ENCODE measurements at places on chromosomes 1 and 21. TPM values are rescaled to one million over a fixed set of nuclear protein-coding genes. Genes with fewer than 3 reads are reported as not detected.

DNA sequence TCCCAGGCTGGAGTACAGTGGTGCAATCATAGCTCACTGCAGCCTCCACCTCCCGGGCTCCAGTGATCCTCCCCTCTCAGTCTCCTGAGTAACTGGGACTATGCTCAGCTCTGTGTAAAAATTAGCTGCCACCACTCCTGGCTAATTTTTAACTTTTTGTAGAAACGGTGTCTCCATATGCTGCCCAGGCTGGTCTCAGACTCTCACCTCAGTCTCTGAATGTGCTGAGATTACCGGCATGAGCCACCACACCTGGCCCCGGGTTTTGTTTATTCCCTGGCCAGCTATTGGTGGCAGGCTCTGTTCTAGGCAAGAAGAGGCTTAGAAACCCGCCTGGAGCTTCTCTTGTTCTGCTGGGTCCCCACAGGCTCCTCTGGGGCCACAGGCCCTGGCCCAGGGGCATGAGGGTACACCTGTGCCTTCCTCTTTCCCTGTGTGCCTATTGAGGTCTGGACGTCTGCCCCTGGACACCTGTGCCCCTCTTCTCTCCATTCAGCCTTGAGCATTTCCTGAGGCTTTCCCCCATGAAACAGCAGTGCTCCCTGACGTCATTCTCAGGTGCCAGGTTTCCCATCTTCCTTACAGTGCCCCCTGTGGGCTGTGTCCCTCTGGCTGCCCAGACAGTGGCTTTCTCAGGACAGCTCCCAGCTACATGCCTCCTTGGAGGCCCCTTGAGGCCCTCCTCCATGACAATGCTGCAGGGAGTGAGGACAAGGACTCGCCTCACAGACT, 57.5 kb downstream of the PCP4 start:
- DNase-seq: no peak

The HES2 gene
- 5.9 TPM for total RNA-seq

DNA sequence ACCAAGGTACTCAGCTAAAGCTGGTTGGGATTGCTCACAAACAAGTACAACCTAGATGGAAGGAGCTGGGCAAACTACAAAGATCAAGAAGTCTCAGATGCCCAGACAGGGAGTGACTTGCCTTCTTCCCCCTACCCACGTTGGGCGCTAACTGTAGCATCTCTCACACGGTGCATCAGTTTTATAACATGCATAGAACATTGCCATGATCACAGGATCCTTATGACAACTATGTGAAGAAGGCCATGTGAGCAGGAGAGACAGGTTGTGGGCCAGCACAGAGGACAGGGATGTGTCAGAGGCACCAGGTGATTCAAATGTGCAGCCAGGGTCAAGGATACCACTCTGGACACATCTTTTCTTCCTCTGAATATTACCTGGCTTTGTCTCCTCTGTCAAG, 28.3 kb upstream of the CYP4B1 start:
- DNase-seq: no peak

DNA sequence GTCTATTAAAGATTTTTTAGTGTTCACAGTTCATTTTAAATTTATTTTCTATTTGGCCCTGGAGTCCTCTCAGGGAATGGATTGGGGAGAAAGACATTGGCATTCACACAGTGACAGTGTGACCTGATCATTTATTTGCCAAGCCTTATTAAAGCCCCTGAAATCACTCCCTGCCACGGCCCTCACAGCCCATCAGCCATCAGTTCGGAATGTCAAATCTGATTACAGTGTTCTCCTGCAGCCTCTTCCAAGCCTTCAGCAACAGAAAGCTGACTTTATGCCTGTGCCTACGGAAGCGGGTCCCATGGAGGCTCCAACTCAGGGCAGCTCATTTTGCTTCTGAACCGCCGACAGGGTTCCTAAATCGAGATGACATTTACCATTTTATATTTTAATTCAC, 451.2 kb downstream of the DSCAM start:
- DNase-seq: no peak

DNA sequence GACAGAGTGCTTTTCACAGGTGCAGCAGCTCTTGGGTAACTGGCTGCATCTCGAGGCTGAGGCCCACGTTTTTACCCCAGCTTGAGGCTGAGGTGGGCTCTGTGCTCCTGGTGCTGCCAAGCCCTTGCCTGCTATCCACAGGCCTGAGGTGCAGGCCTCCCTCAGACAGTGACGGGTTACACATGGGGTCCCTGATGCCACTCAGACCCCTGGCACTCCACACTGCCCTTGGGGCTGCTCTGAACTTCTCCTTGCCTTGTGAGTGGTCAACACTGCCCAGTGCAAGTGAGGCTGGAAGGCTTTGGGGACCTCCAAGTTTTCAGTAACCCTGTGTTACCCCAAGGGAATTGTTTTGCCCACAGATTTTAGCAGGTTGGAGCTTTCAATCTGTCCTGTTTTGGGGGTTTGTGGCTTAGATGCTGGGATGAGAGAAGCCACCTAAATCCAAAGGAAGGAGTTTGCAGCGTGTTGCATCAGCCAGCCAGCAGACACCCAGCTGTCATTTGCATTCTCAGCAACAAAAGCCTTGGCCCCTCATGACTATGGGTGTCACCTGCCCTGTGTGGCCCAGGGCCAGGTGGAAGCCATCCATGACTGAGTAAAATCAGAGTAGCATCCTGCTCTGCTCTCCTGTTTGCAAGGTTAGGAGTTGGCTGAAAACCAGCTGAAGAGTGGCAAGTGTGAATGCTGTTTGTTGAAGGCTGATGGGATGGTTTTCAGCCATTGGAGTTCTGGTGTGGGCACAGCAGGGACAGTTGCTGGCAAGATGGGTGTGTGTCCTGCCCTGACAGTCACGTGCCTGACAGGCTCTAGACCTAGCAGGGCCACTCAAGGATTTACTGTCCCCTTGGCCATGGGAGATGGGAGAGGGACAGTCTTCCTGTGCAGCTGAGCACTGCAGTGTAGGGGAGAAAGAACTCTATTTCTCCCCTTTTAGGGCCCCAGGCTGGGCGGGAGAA, 3.2 kb downstream of the RNF187 start:
- no peak for DNase-seq

The CRYAA gene
- total RNA-seq: not detected

DNA sequence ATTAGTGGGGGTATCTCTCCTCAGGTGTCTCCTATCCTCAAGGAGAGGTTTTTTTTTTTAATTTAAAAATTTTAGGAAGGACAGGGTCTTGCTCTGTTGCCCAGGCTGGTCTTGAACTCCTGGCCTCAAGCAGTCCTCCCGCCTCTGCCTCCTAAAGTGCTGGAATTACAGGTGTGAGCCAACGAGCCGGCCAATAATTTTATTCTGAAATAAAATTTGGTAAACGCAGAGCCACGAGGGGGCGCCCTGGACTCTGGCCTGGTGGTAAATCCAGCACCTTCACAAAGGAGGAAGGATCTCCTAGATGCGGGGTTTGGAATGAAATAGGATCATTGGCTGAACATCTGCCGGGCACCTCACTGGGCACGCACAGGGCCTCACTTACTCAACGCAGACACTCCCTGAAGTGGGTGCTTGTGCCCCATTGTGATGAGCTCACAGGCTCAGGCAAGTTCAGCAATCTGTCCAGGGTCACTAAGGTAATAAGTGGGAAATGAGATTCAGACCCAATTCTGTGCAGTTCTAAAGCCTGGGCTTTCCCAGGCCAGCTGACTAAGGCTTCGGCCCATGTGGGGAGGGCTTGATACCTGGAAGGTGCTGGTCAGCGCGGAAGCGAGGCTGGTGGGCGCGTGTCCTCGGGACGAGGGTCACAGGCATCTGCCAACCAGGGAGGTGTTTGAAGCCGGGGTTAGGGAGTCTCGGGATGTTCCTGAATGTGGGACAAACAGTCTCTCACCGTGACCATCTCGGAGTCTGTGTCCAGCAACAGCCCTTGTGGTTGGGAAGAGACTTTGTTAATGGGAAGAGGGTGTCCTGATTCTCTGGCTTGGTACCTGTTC, 32.7 kb upstream of the ETV3 start:
- no peak for DNase-seq

The CNR2 gene
- total RNA-seq: 0.10 TPM

The IFI16 gene
- 56.7 TPM for total RNA-seq

- DNase-seq: no peak
These were observed 14.9 kb downstream of the ZYG11A start for GRCh38 chr1:52857443-52857842.

DNA sequence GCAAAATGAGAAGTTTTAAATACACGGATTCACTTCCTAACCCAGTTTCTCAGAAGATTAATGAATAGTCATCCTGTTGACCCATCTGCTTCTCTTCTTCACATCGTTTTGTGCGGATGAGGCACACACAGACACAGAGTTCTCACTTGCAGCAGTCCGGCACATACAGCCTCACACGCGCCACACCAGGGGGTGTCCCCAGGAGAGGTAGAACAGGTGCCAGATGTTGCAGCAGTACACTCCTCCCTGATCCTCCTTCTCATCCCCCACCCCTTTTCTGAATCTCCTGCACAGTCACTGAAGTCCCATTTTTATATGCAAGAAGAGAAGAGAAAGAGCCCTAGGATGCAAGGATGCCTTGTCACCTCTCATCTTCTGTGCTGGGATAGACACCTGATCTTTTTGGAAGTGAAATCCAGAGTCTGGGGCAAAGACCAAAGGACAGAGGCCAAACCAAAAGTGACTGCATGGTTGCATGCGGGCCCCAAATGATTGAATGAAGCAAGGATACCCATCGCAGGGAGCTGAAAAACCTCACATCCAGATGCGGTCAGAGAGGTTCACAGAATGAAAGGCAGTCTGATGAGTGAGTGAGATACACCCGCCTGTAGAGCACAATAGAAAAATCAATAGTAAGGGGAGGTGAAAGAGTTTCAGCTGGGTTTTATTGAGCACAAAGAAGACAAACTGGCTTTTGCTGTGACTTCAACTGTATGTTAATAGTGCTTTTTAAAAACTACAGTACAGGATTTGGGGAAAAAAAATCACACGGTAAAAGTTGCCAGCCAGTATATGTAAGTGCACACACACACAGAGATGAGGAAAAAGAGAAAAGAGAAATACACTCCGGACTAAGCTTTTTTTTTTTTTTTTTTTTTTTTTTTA, 28.9 kb downstream of the PBX1 start:
- no peak for DNase-seq

DNA sequence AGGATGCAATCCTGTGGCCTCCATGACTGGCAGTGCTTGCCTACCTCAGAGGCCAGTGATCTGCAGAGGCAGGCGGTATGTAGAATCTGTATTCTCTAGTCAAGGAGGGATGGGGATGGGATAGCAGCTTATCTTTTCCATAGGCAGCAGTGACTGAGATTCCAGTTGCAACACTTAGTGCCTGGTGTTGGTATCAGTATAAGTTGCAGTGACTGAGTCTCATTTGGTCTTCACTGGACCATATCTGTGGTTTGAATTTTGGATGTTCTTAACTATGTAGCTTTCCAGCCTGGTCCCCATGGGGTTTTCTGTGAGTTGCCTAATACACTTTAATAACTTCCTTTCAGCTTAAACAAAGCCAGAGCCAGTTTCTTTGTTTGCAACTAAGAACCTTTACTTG, 16.5 kb downstream of the DYRK1A start:
- DNase-seq: no peak

- no peak for DNase-seq
These were observed 33.0 kb downstream of the PTPN14 start for GRCh38 chr1:214518361-214518760.

The C1orf159 gene
- 6.9 TPM for total RNA-seq

The FMO2 gene
- 2.0 TPM for total RNA-seq

GRCh38 chr1:100246738-100247137, 2.9 kb downstream of the DBT start:
- no peak for DNase-seq

- DNase-seq: no peak
These were observed 1.1 kb upstream of the SERBP1 start for GRCh38 chr1:67431156-67431765.

- DNase-seq: no peak
These were observed 143.8 kb downstream of the TGFB2 start for GRCh38 chr1:218488986-218489385.

The GBP6 gene
- total RNA-seq: 0.39 TPM

DNA sequence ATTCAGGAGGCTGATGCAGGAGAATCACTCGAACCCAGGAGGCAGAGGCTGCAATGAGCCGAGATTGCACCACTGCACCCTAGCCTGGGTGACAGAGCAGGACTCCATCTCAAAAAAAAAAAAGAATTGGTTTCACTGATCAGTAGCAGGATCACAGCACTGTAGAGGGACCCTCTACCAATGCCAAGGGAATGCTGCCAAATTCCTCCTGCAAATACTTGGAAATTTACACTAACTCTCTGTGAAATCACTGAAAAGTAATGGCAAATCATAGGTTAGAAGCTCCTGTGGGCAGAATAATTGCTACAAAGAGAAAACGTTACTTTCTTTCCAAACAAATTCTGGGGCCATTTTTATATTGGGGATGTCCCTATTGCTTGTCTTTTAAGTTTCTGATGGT, 6.7 kb upstream of the GPR25 start:
- DNase-seq: no peak

DNA sequence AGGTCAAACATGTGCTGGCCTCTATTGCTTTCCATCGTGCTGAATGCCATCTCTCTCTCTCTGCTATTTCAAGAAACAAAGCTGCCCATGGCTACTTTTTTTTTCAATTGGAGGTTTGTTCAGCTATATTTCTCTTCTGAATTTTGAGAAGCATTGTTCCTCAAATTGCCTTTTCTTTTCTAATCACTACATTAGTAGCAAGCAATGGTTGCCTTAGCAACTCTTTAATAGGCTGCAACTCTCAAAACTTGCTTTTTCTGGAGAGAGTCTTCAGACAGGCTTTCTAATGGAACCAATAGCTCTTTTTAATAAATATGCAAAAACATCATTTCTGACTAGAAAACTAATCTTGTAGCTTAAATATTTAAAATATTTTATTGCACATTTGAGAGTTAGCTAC, 439.0 kb downstream of the LRRIQ3 start:
- DNase-seq: no peak

GRCh38 chr1:42937141-42937696, 21.4 kb downstream of the SLC2A1 start:
- DNase-seq: no peak

- no peak for DNase-seq
These were observed 12.2 kb downstream of the ZNF697 start for GRCh38 chr1:119635811-119636390.

GRCh38 chr1:153795934-153796785, 21.0 kb downstream of the SLC27A3 start:
- no peak for DNase-seq

The KDM1A gene
- 76.7 TPM for total RNA-seq

The LCE1D gene
- 1.4 TPM for total RNA-seq

- no peak for DNase-seq
These were observed 630 bp downstream of the MTF2 start for GRCh38 chr1:93079685-93080141.

The CLDN14 gene
- total RNA-seq: 0.79 TPM

The SPATA45 gene
- 0.89 TPM for total RNA-seq

The OR2T2 gene
- total RNA-seq: not detected

- DNase-seq: no peak
These were observed 33.9 kb downstream of the TTC3 start for GRCh38 chr21:37106998-37107397.

- no peak for DNase-seq
These were observed 328.6 kb upstream of the C1orf87 start for GRCh38 chr1:60402216-60402615.

All from skin of body (tissue), 3 donors.